ENCODE measurements at places on chromosomes 5 and 9.

DNA sequence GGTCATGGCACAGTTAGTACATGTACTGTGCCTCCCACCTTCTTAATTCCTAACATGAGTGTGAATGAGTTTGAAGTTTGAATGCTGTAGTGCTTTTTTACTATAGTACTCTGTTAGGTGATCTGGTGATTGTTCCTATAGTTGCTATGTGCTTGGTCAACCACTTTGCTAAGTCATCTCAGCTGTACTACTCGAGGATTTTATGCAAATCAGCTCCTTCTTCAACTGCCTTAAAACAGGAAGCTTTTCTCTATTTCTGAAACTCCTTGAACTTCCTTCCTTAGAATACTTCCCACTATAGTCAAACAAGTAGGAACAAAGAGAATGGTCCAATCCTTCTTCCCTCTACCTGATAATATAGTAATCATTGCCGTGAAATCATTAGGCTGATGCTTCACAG lies 219.6 kb downstream of the CTNND2 start:
- no peak for DNase-seq

DNA sequence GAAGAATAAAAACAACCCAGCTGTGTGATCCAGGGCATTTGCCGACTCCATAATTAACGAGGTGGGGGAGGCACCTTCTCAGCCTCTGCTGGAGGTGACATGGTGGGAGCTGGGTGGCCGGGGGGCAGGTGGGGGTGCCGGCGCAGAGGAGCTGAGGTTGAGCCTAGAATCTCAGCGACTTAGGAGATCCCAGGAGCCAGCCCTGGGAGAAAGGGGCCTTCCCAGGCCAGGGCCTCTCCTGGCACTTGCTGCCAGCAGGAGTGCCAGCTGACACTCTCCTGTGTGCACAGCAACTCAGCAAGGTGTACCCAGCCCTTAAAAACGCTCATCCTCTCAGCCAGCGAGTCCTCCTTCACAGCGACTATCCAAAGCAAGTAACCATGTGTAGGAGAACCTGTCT lies 62.8 kb upstream of the FCN1 start:
- no peak for DNase-seq

DNA sequence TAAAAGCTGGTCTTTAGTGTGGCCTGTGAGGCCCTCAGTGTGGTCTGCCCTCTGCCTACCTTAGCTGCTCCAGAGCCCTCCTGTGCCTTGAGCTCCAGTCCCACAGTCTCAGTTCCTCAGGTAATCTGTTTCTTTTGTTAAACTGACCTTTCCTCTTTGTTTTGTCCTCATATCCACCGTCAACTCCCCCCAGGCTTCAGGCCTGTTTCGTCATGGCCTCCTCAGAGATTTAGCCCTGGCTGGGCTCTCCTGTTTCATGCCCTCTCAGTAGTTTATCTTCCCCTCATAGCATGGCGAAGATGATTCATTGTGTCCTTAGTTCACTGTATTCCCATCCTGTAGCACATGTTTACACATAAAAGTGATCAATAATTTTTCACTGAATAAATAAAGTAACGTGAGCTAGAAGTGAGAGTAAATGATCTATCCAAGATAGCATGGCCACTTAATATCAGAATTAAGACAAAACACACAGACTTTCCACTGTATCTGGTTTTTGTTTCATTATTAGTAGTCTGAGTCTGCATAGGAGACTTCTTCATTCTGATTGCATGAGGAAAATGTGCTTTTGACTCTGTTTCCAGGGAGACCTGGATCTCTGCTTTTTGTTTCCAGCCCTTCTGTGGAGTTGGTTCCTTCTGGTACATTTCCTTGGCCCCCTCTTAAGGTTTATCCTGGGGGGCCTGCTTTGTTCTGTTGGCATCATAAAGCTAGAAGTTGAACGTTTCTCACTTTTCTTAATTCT lies 70.5 kb downstream of the SNX24 start:
- no peak for DNase-seq

DNA sequence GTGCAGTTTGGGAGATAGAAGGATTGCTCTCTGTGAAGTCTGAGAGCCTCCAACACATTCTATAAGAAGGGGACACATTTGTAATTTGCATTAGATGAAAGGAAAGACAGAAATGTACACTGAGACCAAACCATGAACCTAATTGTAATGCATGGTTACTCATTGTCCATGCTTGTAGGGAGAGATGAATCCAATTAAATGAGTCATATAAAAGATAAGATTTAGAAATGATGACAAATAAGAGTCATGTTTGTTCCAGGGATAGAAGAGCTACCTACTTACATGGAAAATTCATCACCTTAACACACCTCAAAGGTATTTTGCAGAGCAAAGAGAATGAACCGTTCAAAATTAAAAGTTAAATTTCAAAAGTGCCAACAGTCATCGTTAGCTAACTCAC lies 85.1 kb downstream of the FBXL7 start:
- no peak for DNase-seq

DNA sequence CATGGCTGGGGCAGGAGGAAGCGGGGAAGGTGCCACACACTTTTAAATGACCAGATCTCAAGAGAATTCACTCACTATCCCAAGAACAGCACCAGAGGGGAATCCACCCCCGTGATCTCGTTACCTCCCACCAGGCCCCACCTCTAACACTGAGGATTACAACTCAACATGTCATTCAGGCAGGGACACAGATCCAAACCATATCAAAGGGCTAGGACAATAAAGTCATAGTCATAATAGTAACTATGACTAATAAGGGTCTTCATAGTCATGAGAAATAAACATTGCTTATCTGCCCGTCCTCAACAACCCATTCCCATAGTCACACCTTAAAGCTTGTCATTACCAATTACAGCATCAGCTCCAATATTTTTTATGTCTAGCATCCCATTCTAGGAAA lies 65.3 kb upstream of the SMC2 start:
- DNase-seq: no peak

DNA sequence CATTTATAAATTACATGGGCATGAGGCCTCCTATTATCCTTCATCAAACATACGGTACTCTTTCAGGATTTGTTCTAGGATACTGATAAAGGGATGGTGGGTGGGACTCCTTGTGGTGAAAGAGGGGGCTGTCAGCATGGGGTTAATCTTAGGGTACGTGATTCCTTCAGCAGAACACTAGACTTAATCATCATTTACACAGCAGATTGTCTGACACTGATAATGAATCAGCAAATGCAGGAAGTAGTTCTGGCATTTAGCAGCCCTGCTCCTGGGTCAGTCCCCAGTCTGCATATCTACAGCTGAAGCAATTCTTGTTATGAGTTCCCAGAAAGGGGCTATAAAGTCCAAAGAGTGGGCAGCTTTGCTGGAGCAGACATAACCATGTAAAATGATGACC lies 384.6 kb downstream of the SPOCK1 start:
- DNase-seq: no peak

DNA sequence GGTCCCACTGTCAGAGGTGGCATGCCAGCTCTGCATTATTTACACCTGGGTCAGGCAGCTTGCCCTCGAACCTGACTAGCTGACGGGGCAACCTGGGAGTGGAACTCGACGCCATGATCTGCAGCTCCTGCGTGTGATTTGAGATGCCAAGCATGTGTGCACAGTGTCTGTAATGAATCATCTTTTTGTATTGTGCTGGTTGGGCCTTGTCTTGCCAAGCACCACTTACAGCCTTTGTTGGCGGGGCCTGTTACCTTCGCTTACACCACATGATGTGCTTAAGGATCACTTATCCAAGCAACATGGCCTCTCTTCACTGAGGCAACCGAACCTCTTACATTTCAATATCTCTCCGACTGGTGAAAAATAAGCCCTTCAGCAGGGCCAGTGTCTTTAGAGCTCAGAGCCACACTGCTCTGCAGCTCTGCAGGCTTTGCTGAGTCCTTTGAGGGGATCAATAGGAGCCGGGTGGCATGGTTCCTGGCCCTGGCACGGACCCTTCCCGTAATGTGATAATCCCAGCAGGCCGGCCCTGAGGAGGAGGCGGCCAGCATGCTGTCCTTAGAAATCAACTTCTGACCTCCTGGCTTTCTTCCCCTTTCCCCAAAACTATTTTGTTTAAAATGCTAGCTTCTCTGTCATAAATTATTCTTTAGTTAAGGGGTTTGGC lies 297.7 kb upstream of the CD180 start:
- DNase-seq: no peak

DNA sequence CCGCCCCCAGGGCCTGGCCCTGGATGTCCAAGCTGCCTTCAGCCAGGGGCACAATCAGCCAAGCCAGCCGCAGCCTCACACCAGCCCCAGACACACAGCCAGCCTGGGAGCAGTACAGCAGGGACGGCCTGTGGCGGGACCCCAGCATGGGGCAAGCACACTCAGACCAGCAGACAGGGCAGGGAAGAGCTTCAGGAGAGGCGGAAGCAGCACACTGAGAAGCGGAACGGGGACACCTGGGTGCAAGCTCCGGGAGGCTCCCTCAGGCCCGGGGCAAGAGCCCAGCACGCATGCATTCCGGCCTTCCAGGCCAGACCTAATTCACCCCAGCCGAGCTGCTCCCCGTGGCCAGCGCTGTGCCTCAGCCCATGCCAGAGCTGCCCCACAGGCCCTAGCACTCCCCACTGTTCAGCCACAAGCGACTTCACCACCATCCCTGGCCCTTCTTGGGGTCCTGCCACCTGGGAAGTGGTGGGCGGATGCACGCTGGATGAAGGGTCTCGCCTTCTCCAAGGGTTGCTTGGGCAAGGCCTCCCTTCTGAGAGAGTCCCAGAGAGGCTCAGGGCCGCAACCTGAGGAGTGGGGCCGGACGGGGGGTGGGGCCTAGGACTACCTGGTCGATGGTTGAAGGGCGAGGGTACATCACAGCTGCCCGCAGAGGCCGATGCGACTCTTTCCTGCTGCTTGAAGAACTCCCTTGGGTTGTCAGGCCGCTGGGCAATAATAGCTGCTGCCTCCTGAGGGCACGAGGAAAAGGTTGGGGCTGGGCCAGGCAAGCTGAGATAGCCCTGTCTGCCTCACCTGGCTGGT lies 13.4 kb downstream of the DBN1 start:
- DNase-seq: no peak

DNA sequence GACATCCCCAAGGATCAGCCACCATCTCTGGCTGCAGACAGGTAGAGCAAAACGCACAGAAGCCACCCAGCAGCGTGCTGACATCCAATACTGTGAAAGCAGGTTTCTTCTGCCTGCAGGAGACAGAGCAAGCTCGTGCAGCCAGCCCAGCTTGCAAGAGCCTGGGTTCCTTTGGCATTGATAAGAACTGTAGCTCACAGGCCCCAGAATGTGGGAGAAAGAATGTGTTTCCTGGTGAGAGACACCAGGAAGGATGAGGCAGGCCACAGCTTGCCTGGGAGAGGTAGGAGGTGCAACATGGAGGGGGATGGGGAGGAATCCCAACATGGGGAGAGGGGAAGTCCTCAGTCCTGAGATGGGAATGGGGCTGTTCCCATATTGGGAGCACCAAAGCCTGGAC lies 34.0 kb upstream of the ARAP3 start:
- DNase-seq: no peak

- DNase-seq: no peak
Observed at GRCh38 chr9:77507212-77507961, 140.7 kb downstream of the GNA14 start.

GRCh38 chr9:14231196-14231990 lies 82.5 kb downstream of the NFIB start:
- no peak for DNase-seq

DNA sequence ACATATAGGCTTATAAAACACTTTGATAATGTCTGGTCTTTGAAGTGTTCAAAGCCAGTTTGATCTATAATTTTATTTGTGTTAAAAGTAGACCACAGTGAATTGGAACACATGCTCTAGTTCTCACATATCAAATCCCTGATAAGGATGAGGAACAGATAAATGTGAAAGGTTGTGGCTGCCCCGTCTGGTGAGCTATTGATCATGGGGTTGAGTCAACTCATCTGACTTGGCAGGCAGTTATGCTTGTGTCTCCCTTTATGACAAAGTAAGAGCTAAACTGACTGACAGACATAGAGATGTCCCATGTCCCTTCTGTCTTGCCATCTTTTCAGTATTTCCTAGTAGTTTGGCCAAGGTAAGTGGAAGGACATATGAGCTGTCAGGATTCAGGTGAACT lies 2.9 kb upstream of the ERMP1 start:
- DNase-seq: no peak

DNA sequence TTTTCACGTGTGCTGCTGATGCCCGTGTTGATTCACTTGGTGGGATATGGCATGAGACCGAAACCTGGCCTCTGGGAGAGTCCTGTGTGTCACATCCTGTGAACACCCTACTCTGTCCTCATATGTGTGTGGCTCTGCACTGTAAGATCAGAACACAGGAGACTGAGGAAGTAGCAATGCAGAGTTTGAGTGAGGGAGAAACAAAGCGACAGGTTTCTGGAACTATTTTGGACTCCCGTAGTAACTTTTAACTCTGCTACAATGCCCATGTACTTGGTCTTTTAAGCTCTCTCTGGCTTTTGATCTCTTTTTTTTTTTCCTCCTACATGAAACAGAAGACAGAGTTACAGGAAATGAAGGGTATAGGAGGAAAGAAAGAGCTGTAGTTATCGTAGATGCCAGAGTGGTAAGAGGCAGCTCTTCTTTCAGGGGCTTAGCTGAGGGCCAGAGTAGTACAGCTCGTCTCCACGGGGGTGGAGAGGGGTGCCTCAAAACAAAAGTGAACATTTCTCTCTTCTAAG lies 26.6 kb downstream of the GRAMD2B start:
- DNase-seq: peak; percentile 66

DNA sequence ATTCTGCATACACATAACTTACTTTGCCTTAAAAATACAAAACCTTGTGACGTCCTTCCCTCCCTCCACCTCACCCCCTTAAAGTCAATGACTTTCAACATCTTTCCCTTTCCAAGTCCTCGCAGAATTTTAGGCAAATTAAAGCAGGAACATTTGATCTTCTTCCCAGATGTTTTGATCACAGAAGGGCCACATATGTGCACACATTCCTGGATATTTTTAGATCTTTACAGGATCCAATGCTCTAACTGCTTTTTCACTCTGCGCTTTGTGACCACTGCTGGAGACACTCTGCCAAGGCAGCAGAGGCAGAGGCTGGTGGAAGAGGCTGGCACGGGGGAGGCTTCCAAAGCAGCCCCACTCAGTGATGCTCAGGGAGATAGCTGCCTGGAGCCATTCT lies 130.7 kb downstream of the SEC61B start:
- DNase-seq: no peak

- no peak for DNase-seq
Observed at GRCh38 chr5:55692509-55692908, 19.6 kb downstream of the SLC38A9 start.

DNA sequence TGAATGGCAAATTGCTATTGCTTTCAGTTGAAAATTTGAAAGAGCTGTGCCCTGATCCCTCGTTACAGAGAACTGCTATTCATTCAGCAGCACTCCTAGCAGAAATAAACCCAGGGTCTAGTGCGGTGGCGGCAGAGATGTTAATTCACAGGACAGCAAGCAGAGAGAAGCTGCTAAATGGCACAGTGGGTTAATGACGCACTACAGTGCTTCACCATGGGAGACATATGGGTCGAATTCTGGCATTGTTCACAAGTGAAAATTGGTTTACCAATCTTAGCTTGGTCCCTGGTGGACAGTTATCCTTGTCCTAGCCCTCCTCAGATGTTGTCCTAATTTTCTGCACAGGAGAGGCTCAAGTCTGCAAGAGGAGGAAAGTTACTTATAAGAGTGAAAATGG lies 807.4 kb downstream of the TLE1 start:
- DNase-seq: no peak

All from Jurkat, Clone E6-1 (cell line).